ENCODE measurements at places on chromosomes 3 and 15.

DNA sequence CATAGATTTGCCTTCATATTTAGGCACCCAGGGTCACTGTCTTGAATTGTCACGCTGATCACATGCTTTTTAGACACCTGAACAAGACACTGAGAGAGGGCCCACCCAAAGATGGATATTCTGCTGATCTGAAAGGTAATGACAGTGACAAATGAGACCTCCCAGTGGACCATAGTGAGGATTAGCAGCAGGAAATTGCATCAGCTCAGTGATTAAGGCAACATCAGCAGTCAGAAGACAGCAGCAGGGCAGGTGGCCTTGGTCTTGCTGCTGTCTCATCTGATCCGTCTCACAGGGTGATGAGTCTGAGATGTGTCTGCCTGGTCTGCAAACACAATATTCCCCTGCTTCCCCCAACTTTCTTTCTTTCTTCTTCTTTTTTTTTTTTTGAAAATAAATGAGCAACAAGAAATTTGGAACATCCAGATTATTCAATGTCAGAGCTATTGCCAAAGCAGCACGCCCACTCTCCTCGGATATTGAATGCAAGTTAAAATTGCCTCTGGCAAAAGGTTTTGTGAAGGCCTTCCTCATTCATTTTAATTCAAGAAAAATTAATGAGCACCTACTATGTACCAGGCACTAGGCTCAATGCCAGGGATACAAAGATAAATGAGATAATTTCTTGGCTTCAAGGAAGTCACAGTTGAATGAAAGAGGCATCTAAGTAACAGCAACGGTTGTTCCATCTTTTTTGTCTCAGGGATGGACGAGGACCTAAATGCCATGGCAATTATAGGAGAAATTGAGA is 14.1 kb downstream of the OTOL1 start:
- no peak for DNase-seq

DNA sequence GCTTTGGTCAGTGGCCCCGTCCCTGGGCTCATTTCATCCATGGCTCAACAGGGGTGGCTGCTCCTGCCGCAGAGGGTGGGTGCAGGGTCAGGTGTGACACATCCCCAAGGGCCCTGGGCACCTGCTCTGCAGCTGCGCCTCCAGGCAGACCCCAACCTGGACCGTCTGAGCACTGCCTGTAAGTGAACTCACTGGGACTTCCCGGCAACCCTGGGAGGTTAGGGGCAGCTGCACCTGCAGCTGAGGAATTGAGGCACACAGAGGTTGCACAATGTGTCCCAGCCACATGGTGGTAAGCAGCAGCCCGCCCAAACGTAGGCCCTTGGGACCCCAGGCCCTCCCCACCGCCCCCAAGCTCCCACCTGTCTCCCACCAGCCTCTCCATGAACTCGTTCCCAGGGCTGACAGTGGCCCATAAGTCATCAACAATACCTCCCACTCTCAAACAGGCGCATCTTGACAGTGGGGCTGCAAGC is 55.1 kb downstream of the PLXNA1 start:
- no peak for DNase-seq

GRCh38 chr15:78454992-78455391 is 17.0 kb downstream of the IREB2 start:
- no peak for DNase-seq

DNA sequence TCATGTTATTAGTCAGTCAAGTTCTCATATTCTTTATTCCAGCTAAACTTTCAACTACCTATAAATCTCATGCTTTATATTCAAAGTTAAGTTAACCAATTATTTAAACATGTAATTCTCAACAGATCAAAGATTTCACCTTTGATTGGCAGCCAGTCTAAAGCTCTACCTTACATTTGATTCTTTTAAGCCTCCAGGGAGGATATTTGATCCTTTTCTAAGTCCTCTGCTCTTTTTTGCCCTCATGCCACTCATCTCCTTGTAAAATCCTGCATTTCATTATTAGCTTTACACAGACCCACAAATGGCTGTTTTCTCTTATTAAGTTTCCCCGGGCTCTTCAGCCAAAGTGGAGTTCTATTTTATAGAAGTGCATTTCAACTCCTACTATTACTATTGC is 134.1 kb downstream of the NLGN1 start:
- DNase-seq = no peak

DNA sequence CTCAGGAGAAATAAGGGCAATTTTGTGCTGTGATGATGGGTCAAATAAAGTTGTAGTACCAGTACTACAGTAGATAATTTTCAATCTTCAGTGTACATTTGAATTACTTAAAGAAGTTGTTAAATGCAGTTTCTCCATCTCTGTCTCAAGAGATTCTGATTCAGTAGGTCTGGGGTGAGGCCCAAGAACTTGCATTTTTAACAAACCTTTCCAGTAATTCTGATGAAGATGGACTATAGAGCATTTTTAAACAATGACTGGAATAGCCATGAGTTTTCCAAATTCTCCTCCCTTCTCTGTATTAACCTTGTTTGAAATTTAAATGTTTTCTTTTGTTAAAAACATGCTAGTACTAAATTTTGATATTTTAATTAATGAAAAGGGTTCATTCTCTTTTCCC is 127.0 kb upstream of the CD96 start:
- no peak for DNase-seq

DNA sequence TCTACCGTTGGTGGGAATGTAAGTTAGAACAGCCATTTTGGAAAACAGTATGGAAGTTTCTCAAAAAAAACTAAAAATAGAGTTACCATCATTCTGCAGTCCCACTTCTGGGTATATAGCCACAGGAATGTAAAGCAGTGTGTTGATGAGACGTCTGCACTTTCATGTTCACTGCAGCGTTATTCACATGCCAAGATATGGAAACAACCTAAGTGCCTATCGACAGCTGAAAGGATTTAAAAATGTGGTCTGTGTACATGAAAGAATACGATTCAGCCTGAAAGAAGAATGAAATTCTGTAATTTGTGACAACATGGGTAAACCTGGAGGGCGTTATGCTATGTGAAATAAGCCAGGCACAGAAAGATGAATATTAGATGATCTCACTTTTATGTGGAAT is 157.7 kb downstream of the THSD4 start:
- DNase-seq = no peak

DNA sequence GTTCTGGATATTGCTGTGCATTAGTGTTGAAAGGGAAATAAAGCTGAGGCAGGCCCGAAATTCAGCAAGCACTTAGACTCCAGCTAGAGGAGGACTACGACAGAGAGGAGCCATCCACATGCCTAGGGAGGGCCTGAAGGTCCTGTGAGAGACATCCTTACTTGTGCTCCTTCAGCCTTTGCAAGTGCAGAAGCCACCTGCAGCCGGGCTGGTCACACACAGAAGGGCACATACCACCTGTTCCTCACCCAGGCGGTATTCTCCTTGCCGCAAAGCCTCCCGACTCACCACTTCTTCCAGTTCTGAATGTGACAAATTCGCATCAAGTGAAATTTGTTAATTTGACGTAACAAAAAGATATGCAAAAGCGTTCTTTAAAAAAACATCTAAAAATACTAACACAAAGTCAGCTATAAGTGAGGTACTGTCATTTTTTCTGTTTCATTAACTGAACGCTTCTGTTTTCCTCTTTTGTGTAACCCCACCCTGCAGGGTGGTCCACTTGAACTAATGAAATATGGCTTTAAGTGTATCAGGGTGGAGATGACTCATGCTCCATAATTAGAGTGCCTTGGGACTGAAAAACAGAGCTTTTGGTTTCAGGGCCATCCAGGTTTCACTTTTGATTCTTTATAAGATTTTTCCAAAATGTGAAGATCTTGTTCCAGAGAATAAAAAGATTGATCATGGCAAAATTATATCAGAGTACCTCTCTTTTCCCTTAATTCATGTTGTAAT is 467.9 kb upstream of the ATP11B start:
- no peak for DNase-seq

GRCh38 chr15:89826671-89827655 is 12.3 kb upstream of the ANPEP start:
- no peak for DNase-seq

- DNase-seq = no peak
Observed at GRCh38 chr3:135766115-135766514, 199.4 kb upstream of the PPP2R3A start.

All from NCI-H1105 (cell line).